Aorta (tissue), 5 donors: ENCODE measurements at places on chromosomes 7 and 10.

DNA sequence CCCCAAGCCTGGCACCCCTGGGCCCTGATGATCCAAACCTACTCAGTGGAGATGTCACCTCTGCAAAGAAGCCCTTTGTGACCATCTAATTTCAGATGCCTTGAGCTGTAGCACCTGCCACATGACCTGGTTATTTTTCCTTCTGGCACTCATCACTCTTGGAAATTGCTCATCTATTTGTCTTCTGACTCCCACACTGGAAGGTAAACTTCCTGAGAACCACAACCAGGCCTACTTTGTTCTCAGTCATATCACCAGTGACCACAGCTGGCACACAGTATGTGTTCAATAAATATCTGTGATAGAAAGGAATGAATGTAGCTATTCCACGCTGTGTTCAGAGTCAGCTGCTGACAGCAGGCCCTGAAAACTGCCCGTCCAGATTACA is 97.1 kb downstream of the SH3PXD2A start:
- DNase-seq: no peak

DNA sequence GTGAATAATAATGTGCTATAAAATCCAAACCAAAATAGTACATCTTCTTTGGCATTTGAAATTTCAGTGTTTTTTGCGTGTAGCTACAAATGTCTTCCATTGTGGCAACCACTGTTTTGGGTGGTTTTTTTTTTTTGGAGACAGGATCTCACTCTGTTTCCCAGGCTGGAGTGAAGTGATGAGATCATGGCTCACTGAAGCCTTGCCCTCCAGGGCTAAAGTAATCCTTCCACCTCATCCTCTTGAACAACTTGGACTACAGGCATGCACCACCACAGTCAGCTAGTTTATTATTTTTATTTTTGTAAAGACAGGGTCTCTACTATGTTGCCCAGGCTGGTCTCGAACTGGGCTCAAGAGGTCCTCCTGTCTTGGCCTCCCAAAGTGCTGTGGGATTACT is 455.1 kb downstream of the AUTS2 start:
- no peak for DNase-seq

DNA sequence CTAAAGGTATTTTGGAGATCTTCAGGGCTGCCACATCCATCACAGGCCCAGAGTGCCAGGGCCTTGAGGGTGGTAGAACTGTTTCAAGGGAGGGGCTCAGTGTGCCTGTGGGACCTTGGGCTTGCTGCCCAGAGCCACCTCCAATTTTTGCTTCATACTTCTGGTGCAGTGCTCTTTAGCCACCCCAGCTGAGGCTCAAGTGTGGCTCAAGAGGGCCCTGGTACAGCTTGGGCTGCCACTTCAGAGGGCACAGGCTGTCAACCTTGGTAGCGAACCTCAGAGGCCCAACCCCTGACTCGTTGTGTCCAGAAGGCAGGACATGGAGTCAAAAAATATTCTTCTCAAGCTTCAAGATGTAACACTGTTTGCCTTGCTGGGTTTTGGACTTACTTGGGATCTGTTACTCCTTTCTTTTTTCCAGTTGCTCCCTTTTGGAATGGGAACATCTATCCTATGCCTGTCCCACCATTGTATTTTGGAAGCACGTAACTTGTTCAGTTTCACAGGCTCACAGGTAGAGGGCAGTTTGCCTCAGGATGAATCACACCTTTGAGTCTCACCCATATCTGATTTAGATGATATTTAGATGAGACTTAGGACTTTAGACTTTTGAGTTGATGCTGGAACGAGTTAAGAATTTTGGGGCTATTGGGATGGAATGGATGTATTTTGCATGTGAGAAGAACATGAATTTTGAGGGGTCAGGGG is 224.8 kb downstream of the RPS24 start:
- no peak for DNase-seq

DNA sequence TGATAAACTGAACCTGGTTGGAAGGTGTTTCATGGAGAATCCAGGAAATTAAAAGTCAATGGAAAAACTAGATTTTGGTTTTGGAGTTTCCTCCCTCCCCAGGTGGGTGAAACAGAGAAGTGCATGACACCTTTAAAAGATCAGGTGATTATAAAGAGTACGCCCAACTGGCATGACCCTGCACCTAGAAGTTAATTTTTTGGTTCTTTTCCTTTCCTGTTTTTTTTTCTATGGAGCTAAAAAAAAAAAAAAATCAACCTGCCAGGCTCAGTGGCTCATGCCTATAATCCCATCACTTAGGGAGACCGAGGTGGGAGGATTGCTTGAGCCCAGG is 7.9 kb downstream of the GJD4 start:
- DNase-seq: no peak

DNA sequence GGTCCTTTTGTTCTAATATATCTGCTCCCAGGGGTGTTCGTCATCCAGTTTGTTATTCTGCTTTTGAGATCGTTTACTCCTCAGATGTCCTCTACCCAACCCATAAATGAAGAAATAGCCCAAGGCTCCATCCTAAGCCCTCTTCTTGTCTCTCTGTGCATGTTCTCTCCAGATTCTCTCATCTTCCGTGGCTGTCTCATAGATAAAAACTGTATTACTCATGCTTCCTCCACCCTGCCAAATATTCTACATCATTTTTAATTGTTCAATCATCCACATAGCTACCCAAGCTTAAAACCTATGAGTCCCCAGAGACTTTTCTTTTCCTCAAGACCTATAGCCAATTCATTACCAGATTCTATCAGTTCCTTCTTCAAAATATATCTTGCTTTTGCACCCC is 44.9 kb downstream of the CAV1 start:
- DNase-seq: no peak

GRCh38 chr10:29783201-29783947 is 148.6 kb upstream of the SVIL start:
- DNase-seq: no peak

GRCh38 chr7:51013218-51013786 is 230.6 kb upstream of the GRB10 start:
- no peak for DNase-seq

GRCh38 chr10:132102071-132102716 is 36.4 kb downstream of the JAKMIP3 start:
- peak; percentile 62 for DNase-seq

GRCh38 chr7:152202056-152202455 is 176.6 kb downstream of the GALNT11 start:
- DNase-seq: no peak

DNA sequence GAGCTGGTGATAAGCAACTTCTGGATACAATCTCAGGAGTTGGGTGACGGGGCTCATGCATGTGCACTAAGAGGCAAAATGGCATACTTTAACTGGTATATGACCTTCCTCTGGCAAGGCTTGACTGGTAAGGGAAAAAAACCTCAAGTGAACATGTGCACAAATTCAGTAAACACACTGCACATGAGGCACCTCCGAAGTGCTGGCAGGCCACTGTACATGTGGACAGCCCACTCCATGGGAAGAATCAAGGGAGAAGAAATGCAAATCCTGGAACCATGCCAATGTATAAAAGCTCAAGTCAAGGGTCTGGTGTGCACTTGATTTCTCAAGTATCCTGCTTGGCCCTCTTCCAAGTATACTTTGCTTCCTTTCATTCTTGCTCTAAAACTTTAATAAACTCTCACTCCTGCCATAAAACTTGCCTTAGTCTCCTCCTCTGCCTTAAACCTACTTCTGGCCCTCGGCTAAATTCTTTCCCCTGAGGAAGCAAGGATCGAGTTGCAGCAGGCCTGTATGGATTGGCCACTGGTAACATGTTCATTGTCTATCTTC is 167.2 kb downstream of the RAMP3 start:
- DNase-seq: no peak

- DNase-seq: no peak
These were observed 284.2 kb downstream of the PRPF18 start for GRCh38 chr10:13871011-13871410.

- DNase-seq: no peak
These were observed 134.6 kb downstream of the ZNF438 start for GRCh38 chr10:30897048-30897447.

DNA sequence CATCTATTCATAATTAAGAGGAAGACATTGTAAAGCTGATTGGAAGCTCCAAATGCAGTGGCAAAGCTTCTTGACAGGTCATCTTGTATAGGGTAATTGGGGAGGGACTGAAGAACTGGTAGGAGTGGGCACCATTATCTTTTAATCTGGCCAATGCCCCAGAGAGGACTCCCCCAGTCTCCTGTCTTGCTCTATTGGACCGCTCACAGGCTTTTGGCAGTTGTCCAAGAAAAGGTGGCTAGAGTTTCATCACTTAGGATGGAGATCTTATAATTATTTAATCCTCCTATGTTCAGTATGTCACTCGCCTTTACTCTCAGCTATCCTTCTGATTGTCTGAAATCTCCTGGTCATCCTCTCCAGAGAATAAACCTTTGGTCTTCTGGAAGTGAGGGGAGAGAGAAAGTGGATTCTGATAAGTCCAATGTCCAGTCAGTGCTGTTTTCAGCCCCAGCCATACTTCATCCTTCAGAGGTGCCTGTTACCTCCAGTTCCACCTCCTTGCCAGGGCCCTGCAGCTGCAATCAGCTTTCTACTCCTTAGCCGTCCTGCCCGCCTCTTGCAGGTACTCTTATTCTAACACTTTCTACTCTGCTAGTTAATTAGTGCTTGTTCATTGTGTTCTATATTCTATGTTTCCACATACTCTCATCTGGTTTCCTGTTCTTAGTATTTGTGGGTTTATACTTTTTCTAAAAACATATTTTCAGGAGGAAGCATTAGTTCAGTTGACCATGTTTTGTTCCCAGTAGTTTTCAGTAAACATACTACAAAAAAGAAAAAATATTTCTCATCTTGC is 241.6 kb downstream of the NSUN6 start:
- no peak for DNase-seq

DNA sequence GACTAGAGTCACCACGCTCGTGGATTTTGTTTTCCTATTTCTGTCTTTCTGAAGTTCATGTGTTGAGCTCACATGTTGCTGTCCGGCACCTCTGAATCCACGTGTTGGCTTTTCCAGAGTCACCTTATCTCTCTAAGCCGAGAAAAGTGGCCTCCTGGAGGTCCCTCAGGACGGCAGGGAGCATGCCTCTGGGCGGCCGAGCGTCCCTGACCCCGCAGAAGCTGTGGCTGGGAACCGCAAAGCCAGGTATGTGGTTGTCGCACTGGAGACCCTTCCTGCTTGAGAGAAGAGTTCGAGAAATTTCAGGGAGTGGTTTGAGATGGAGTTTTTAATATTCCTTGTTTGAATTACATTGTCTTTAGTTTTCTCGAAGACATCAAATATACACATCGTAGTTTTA is 12.6 kb downstream of the IQCE start:
- DNase-seq: peak; percentile 16

- no peak for DNase-seq
These were observed 11.6 kb downstream of the GOLGA7B start for GRCh38 chr10:97861097-97861750.

DNA sequence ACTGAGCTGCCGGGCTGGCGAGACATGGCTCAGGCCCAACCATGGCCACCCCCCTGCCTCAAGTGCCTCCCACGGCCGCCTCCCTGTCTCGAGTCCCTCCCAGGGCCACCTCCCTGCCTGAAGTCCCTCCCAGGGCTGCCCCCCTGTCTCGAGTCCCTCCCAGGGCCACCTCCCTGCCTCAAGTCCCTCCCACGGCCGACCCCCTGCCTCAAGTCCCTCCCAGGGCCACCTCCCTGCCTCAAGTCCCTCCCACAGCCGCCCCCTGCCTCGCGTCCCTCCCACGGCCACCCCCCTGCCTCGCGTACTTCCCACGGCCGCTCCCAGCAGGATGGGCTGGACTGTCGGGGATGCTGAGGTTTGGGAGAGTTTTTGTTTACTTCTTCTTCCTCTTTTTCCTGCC is 462.5 kb downstream of the PTPRN2 start:
- no peak for DNase-seq

GRCh38 chr7:43569424-43569823 is 13.5 kb upstream of the STK17A start:
- no peak for DNase-seq

DNA sequence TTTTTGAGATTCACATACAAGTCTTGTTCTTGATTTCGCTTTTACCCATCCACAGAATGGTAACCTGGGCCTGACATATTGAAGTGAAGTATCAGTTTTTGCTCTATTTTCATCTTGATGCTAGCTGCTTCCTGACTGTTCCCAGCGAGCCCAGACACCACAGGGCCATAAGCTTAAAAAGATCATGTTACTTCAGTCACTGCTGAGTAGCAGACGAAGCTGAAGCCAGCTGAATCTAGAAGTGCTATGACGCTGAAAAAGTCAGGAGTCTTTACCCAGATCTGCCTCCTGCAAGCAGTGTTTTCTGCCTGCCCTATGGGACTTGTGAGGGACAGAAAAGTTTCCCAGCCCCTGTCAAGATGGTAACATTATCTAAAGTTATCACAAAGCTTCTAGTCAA is 2.7 kb upstream of the PRXL2A start:
- no peak for DNase-seq

- DNase-seq: no peak
These were observed 54.4 kb downstream of the MYPN start for GRCh38 chr10:68163735-68164134.

GRCh38 chr7:91949221-91950009 is 8.8 kb downstream of the AKAP9 start:
- DNase-seq: no peak

DNA sequence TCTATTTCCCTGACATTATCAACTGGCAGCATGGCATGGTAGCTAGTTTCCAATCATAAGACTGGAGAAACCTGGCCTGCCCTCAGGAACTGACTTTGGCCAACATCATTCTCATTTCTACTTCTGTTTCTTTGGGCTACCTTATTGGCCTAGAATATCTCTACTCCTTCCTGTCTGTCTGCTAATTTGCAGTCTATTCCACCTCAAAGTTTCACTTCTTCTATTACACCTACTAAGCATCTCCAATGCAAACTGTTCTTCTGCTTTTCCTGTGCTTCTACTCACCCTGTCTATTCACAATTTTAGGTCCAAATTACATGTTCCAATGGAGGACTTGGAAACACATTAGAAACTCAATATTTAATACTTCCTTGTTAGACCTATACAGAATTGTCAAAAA is 65.6 kb downstream of the ZNF503 start:
- no peak for DNase-seq

DNA sequence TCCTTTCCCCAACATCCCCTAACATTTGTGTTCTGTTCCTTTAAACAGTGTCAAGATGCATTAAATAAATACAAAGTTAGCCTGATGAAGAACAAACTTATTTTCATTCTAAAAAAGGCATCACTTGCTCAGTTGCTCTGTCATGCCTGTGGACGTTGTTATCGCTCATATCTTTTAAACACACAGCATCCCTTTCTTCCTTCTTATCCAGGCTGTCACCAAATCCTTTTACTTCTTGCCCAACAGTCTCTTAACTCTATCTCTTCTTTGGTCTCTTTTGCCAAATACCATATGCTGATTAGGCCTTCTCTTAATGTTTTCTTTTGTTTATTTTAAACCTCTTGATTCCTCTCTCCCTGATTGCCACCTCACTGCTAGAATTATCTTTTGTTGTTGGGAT is 43.9 kb downstream of the DKK1 start:
- DNase-seq: no peak
